Activated CD4-positive, alpha-beta T cell treated with anti-CD3 and anti-CD28 coated beads, Interleukin-2, amount 10 ng/mL, durations not matched to agents 7 days and 5 days (primary cell): ENCODE measurements at places on chromosomes 7 and 10. TPM values are rescaled to one million over a fixed set of nuclear protein-coding genes. Genes with fewer than 3 reads are reported as not detected.

The LDB3 gene
- total RNA-seq = 0.10 TPM

The CTAGE6 gene
- total RNA-seq = 0.42 TPM

The SLC18A3 gene
- not detected for total RNA-seq

The ABCB1 gene
- 2.7 TPM for total RNA-seq

The HABP2 gene
- not detected for total RNA-seq

The TRIM8 gene
- 42.7 TPM for total RNA-seq

The ZNF783 gene
- 21.7 TPM for total RNA-seq

The BAMBI gene
- total RNA-seq = not detected

The UFSP1 gene
- 2.3 TPM for total RNA-seq

The C10orf95 gene
- total RNA-seq = not detected

The HOXA7 gene
- not detected for total RNA-seq

The FBXO24 gene
- 1.5 TPM for total RNA-seq

The SPDYE2B gene
- not detected for total RNA-seq

The GIMAP7 gene
- 239 TPM for total RNA-seq

The CFAP70 gene
- 0.75 TPM for total RNA-seq

The GLCCI1 gene
- total RNA-seq = 27.9 TPM

The CFAP69 gene
- not detected for total RNA-seq

The HOXA13 gene
- not detected for total RNA-seq

The CRYGN gene
- total RNA-seq = not detected

The FIGNL1 gene
- total RNA-seq = 37.4 TPM

The ZNF467 gene
- 0.15 TPM for total RNA-seq

The TAS2R4 gene
- total RNA-seq = 1.3 TPM

The ADRA2A gene
- not detected for total RNA-seq

The RBP4 gene
- total RNA-seq = not detected

The NPC1L1 gene
- total RNA-seq = not detected

The APBB1IP gene
- total RNA-seq = 92.2 TPM

The AKR1E2 gene
- total RNA-seq = 13.8 TPM

The POT1 gene
- total RNA-seq = 27.8 TPM

The IQCE gene
- 15.5 TPM for total RNA-seq

The LIPJ gene
- total RNA-seq = not detected

The ZNF365 gene
- total RNA-seq = 0.04 TPM

The CACNB2 gene
- total RNA-seq = not detected

The NAT16 gene
- not detected for total RNA-seq

The PSMC2 gene
- 143 TPM for total RNA-seq

The CYP3A7 gene
- total RNA-seq = not detected

The COBL gene
- not detected for total RNA-seq

The GNAT3 gene
- not detected for total RNA-seq

The ZNF716 gene
- not detected for total RNA-seq

The EGFR gene
- not detected for total RNA-seq

The CALHM1 gene
- 0.12 TPM for total RNA-seq
